Stimulated activated CD8-positive, alpha-beta memory T cell treated with anti-CD3 and anti-CD28 coated beads, Interleukin-7, amount 100 ng/mL, for 1 hour (primary cell): ENCODE measurements at places on chromosomes 5 and 9.

- no peak for DNase-seq
These were observed 22.4 kb upstream of the PPP2CA start for GRCh38 chr5:134248256-134248655.

- DNase-seq, result no peak
These were observed 305.9 kb downstream of the CYLC2 start for GRCh38 chr9:103301051-103301450.

DNA sequence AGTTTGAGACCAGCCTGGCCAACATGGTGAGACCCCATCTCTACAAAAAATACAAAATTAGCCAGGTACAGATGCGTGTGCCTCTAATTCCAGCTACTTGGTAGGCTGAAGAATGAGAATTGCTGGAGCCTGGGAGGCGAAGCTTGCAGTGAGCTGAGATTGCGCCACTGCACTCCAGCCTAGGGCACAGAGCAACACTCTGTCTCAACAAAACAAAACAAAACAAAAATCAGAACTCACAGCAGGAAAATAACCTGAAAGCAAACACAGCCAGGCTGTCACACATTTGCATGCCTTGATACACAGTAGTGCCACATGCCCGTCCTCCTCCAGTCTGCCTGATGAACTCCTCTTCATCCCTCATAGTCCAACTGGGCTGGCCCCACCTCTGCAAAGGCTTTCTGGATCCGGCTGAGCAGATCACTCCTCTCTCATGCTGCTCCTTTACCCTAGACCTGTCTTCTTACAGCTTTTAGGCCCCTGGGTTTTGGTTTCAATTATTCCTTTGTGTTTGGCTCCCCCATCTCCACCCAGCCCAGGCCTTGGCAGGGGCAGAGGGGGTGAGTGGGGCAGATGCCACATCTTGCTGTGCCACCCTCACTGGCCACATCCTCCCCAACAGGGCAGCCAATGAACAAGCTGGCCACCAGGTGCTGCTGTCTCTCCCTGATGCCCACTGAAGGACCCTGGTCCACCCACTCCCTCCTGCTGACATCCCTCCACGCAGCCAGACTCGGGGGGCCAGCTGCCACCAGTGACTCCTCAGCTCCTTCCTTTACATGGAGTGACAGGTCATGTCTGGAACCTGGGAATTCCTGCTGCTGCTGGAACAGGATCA, 62.0 kb upstream of the GGTA1 start:
- no peak for DNase-seq

GRCh38 chr9:37870081-37870798, 33.7 kb downstream of the SLC25A51 start:
- DNase-seq, result no peak

GRCh38 chr9:16033921-16034691, 481.3 kb downstream of the CCDC171 start:
- DNase-seq, result no peak
